ENCODE measurements at places on chromosomes 7 and 10.
A peak's percentile ranks its signal among the peaks of the same experiment; 100 is the strongest.

DNA sequence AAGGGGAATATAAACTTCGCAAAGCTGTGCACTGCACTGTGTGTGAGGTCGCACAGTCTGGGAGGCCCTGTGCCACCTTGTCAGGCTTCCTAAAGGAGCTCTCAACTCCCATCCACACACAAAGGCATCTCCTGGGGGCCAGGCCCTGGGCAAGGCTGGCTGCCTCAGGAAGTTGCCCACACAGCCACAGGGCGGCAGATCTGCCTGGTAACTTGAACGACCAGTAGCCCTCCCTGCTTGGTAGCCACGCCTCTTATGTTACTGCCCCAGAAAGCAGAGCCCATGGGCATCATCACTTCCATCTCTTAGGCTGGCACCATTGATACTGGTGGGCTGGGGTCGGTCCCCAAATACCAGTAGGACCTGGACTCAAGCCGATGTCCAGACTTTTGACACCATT, 82.8 kb downstream of the HECW1 start:
- no peaks in the 10 kb centered on the region for H3K4me1 ChIP-seq
- no peak overlapping the region for H3K27ac ChIP-seq
- H3K4me3 ChIP-seq: no peak overlapping the region
- H3K36me3 ChIP-seq: no peaks in the 10 kb centered on the region
- no peak for DNase-seq

DNA sequence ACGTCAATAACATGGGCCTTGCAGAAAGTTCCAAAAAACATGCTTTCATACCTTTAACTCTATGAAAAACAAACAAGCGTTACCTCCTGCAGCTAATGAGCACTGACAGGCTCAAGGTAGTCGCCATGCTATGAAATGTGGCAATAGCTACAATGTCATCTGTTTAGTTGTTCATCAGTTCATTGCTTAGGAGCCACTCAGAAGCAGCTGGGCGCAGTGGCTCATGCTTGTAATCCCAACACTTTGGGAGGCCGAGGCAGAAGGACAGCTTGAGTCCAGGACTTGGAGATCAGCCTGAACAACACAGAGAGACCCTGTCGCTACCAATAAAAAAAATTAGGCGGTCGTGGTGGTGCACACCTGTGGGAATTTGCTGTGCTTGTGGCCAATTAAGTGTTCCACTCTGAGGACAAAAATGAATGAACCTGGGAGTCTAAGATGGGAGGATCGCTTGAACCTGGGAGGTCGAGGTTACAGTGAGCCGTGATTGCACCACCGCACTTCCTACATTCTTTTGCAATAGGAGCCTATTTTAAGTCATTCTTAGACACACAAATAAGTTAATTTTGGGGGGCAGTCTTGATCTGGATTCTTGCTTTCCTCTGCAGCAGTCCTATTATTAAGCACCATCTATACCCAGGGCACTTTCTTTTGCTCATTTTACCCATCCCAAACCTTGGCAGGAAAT, 276.2 kb upstream of the KLF14 start:
- no peaks in the 10 kb centered on the region for H3K36me3 ChIP-seq
- no peaks in the 10 kb centered on the region for H3K27me3 ChIP-seq
- H3K4me1 ChIP-seq: peaks cover 87% of the 10 kb centered on the region
- H3K27ac ChIP-seq: no peak overlapping the region
- no peak for DNase-seq

DNA sequence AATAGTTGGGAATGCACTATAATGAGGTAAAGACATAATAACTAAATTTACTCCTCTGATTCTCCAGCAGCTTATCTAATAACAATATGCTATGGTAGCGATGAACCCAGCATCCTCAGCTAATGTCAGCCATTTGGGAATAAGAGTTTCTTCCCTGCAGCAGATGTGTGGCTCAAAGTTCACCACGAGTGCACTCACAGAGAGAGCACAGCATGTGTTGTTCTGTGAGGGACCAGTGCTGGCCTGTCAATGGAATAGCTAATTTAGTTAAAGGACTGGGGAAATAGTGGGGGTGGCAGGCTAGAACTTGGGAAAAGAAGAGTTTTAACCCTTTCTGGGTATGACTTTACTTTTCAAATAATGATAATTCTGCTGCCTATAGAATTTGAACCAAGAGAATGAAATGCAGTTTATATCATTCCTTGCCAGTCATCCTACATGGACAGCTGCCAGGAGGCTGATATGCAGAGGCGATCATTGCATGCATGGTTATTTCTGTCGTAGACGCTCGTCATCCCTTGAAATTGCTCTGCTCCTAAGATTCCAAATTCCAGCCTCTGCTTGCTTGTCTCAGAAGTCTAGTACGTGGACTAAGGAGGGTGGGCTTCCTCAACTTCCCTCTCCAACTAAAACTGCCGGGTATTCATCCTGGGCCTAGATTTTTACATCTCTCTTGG, 355.6 kb downstream of the RNLS start:
- H3K36me3 ChIP-seq: no peaks in the 10 kb centered on the region
- DNase-seq: no peak
- no peak overlapping the region for H3K4me3 ChIP-seq
- no peak overlapping the region for H3K27ac ChIP-seq

- H3K4me1 ChIP-seq: no peaks in the 10 kb centered on the region
- DNase-seq: no peak
- no peak overlapping the region for H3K27ac ChIP-seq
These were observed 875.5 kb upstream of the SORCS1 start for GRCh38 chr10:108039821-108040584.

GRCh38 chr7:35384761-35385700, 131.1 kb upstream of the TBX20 start:
- no peak overlapping the region for H3K27ac ChIP-seq
- H3K4me1 ChIP-seq: no peaks in the 10 kb centered on the region
- no peaks in the 10 kb centered on the region for H3K27me3 ChIP-seq
- H3K4me3 ChIP-seq: no peak overlapping the region
- DNase-seq: no peak
- H3K36me3 ChIP-seq: no peaks in the 10 kb centered on the region

DNA sequence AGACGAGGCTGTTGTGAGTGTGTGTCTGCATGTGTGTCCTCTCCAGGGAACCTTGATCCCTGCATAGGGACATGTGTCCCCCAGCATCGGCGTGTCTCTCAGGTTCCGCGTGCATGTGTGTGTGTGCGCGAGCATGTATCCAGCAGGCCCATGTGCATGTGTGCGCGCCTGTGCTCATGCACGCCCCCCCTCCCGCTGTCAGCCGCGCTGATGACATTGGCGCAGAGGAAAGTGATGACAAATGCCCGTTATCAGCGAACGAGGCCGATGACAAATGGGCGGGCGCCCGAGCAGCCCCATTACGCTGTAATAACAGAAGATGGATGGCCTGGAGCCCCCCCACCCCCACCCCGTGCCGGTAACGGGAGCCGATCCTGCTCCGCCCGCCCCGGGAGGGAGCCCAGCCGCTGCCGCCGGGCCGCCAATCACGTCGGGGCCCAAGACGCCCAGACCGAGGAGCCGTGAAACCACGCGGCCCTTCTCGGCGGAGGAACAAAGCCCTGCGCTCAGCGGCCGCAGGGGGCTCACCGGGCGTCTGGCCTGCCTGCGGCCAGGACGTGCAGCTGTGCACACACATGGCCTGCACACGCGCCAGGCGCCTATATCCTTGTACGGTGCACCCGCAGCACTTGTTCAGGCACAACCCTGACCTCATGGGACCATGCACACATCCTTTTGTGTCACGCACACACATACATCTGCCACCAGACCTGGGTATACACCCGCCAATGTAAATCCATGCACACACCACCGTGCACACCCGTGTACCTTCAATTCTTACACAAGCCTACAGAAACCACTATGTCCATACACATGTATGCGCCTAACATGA, 21.5 kb downstream of the POLL start:
- H3K4me1 ChIP-seq: peaks cover 32% of the 10 kb centered on the region
- no peak overlapping the region for H3K27ac ChIP-seq
- no peaks in the 10 kb centered on the region for H3K36me3 ChIP-seq

GRCh38 chr10:104297697-104298660, 29.0 kb downstream of the GSTO2 start:
- no peak overlapping the region for H3K27ac ChIP-seq
- H3K36me3 ChIP-seq: no peaks in the 10 kb centered on the region
- no peak for DNase-seq

GRCh38 chr7:121385800-121386179, 10.3 kb downstream of the FAM3C start:
- no peaks in the 10 kb centered on the region for H3K27me3 ChIP-seq
- no peak overlapping the region for H3K27ac ChIP-seq
- no peak for DNase-seq

GRCh38 chr7:24609570-24609969, 36.3 kb downstream of the PALS2 start:
- H3K4me3 ChIP-seq: no peak overlapping the region
- H3K36me3 ChIP-seq: no peaks in the 10 kb centered on the region
- H3K27me3 ChIP-seq: no peaks in the 10 kb centered on the region
- no peak overlapping the region for H3K27ac ChIP-seq

DNA sequence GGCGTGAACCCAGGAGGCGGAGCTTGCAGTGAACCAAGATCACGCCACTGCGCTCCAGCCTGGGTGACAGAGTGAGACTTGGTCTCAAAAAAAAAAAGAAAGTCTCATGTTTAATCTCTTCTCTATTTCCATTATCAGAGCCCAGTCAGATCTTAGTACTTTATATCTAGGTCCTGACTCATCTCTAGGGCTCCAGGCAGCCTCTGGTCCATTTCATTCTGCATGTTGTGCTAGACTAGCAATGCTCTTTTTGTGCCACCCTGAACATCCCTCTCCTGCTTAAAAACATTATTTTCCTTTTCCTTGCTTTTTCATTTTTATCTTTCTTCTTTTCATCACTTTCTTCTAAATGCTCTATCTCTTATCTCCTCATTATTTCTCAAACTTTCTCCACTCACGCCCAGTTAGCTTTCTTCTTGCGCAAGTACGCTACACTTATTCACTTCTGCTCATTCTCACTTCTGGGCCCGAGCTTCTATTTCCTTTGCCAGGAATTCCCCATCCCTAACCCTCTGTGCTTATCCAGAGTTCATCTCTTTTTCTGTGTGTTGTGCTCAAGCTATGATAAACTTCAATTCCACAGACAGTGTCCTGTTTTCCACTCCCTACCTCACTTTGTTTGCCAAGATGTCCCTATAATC, 63.9 kb downstream of the BTAF1 start:
- H3K36me3 ChIP-seq: peaks cover 91% of the 10 kb centered on the region
- H3K27me3 ChIP-seq: no peaks in the 10 kb centered on the region
- DNase-seq: no peak
- H3K4me3 ChIP-seq: no peak overlapping the region

GRCh38 chr10:88762906-88763305, 3.1 kb downstream of the LIPN start:
- H3K27ac ChIP-seq: no peak overlapping the region
- no peaks in the 10 kb centered on the region for H3K4me1 ChIP-seq
- no peaks in the 10 kb centered on the region for H3K36me3 ChIP-seq
- no peak for DNase-seq
- H3K27me3 ChIP-seq: no peaks in the 10 kb centered on the region

DNA sequence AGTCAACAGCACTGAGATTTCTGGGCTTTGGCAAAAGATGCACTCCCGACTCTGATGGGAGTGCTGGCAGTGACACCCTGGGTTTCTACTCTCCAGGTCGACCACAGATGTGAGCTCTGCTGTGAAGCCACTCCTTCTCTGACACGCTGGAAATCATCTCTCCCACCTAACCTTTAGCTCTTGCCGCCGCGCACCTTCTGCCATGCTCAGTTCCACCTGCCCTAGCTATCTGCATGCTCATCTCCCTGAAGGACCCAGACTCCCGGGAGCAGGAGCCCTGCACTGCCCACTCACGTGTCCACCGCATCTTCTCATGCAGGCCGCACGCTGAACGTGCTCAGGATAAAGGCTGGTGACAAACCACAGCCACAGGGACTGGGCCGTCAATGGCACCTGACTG, 174.8 kb downstream of the TNS3 start:
- H3K4me1 ChIP-seq: peaks cover 68% of the 10 kb centered on the region
- peak overlapping the region; percentile 56 for H3K27ac ChIP-seq
- H3K4me3 ChIP-seq: no peak overlapping the region
- no peaks in the 10 kb centered on the region for H3K36me3 ChIP-seq
- H3K27me3 ChIP-seq: no peaks in the 10 kb centered on the region
- no peak for DNase-seq
